ENCODE measurements at places on chromosomes 3 and 15.

DNA sequence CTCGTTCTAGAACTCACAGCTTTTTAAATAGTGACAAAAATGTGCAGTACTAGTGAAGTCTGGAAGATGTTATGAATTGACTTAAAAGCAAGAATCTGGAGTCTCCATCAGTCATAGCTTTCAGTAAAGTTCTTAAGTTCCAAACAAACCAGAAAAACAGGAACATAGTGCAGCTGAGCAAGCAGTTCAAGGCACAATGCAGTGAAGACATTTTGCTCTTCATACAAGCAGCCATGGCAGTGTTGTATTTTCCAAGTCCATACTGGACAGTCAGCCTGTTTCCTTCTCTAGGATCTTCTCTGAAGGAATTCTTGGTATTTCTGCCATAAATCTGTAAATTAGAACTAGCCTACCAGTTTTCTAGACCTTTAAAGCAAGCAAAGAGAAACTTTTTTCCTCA is 90.5 kb downstream of the LRRC28 start:
- no peak for DNase-seq

DNA sequence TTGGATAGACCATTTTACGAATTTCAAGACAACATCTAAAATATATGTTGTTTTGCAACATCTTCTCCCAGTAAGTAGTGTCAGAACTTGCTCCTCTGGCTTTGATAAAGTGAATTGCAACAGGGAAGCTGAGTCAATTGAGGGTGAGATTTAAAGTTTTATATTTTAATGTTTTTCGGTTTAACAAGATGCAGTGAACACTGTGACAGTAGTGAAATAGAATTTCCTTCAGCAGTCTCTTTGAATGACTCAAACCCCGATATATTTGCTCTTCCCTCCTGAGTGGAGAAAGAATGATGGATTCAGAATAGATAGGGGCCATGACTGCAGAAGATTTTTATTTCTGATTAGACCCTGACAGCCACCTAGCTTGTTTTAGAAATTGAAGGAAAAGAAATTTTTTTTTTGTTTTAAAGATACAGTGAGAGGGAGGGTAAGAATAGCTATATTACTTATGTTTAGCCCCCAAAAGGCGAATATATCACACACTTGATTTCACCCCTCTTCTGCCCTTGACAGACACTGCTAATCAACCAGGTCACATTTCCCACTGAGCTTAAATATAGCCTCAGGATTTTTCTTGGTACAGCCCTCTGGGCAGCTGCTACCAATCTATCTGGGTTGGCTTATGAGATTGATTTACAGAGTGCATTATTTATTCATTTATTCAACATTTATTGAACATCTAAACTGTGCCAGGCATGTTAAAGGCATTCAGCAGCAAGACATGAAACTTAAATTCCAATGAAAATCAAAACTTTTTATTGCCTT is 183.3 kb upstream of the ADAMTS9 start:
- no peak for DNase-seq

DNA sequence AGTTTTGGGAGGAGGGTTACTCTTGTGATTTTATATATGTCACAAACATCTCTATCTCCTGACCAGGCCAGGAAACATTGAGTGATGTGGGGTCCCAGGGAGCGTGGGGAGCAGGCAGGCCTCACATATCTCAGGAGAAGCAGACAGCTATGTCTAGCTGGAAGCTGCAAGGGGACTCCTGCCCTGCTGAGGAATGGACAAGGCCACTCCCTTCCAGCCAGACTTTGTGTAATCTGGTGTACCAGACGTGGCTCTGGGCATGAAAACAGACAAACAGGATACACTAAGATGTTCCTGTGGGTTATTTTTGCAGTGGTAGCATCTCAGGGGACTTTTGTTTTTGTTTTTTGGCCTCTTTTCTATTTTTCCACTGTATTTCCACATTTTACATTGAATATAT is 23.2 kb downstream of the CYP8B1 start:
- DNase-seq = no peak

GRCh38 chr15:22839046-22839695 is 705 bp downstream of the NIPA2 start:
- DNase-seq = no peak

DNA sequence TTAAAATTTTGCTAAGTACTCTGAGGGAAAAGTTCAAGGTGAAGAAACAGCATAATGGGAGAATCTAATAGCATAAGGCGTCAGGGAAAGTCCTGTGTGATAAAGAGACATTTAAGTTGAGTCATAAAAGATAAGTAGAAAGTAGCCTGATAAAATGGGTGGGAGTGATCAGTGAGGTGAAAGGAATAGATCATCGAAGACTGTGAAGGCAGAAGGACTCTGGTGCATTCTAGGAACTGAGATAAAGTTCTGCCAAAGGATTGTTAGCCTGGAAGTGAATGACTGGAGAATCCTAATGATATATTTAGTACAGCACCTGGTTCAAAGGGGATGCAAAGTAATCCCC is 149.9 kb downstream of the CFAP20DC start:
- no peak for DNase-seq

GRCh38 chr3:197516517-197516889 is 39.3 kb downstream of the BDH1 start:
- DNase-seq = peak; percentile 32

GRCh38 chr3:48656841-48657281 is 5.8 kb downstream of the CELSR3 start:
- no peak for DNase-seq

GRCh38 chr3:152241142-152242017 is 27.3 kb upstream of the MBNL1 start:
- DNase-seq = no peak

GRCh38 chr15:99052205-99052604 is 44.6 kb upstream of the PGPEP1L start:
- no peak for DNase-seq

GRCh38 chr3:70816346-70816745 is 503.9 kb upstream of the MDFIC2 start:
- DNase-seq = no peak

DNA sequence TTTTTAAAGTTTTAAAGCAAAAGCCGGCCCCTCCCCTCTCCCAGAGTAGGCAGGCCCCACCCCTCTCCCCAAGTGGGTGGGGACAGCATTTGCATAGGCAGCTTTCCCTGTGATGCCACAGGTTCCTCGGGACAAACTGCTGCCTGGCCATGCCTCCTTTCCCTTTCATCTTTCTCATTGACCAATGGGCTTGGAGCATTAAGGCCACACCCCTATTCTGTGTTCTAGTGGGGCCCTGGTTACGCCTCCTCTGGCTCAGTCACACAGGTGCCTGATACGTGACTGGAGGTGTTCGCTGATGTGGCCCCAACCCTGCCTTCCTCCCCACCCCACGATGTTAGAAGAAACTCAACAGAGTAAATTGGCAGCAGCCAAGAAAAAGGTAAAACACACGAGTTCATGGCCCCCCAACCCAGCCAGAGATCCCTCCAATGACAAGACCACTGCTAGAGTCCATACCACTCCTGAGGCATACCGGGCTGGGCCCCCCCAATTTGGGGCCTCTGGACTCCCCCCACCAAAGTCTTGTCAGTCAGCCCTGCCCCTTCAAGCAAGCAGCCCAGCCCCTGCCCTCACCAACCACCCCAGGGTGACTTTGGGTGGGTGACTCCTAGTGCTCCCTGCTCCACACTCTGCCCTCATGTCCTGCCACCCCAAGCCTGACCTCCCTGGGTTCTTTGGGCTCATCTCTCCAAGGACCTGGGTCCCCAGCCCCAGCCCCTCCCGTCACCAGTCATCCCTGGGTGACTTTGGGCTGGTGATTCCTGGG is 62.8 kb upstream of the CSPG4 start:
- DNase-seq = no peak

GRCh38 chr3:148344521-148344920 is 353.2 kb upstream of the AGTR1 start:
- no peak for DNase-seq

DNA sequence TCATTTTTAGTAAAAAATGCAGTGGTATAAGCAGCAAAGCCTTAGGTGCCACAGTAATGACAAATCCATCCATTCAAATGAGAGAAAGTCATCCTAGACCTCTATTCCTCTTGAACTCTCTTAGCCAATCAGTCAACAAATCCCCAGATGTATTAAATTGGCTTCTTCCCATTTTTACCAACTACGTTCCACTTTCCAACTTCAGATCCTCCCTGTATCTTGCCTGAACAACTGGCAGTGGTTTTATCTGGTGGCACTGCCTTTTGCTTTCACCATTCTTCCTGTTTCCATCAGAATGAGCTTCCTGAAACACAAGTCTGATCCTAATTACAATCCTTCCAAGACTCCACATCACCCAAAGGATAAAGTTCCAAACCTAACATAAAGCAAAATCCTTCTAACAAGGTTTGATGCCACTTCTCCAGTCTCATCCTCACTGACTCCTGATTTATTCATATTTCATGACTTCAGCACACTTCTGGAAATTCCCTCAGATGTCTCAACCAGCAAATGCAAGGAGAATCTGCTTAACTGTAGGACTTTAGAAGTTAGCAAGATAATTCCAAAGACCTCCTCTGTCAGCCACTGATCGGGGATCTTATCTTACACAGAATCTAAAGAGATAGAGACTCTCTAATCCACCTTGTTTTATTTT is 69.8 kb upstream of the SLC4A7 start:
- DNase-seq = no peak

GRCh38 chr3:21484828-21485144 is 266.2 kb downstream of the ZNF385D start:
- no peak for DNase-seq

DNA sequence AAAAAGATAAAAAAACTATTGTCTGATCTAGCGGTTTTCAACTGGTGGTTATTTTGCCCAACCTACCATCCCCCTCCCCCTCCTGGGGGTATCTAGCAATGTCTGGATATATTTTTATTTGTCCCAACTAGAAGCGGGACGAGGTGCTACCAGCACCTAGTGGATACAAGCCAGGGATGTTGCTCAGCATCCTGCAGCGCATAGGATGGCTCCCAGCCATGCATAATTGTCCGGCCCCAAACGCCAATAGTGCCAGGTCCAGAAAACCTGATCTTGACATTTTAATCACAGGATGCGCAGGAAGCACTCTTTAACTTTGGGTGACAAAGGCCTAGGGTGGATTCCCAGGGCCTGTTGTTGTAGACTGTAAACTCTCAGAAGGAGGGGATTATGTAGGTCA is 17.0 kb upstream of the ARL8B start:
- DNase-seq = no peak

- no peak for DNase-seq
Observed at GRCh38 chr3:24688446-24689148, 193.9 kb upstream of the THRB start.

GRCh38 chr3:55964491-55964985 is 477.4 kb upstream of the WNT5A start:
- no peak for DNase-seq

DNA sequence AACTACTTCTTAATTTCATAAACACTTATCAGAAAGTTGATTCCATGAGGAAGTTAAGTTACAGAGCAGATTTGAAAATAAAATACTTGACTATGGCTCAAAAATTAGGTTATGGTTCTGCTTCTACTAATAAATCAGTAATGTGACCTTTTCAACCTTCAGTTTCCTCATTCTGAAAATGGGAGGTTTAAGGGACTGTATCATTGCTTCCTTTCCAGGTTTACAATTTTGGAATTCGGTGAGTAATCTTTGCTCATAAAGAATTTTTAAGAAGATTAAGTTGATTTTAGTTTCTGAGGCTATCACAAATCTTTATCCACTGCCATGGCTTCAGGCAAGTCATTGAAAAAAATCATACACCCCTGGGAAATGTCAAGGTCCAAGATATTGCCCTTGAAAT is 1061.2 kb downstream of the DIPK2A start:
- no peak for DNase-seq

GRCh38 chr3:185399737-185400667 is 37.1 kb downstream of the MAP3K13 start:
- no peak for DNase-seq

GRCh38 chr15:71691458-71692417 is 118.6 kb upstream of the NR2E3 start:
- no peak for DNase-seq
